WTC11 (cell line): ENCODE measurements at places on chromosomes 12 and 14. TPM values are rescaled to one million over a fixed set of nuclear protein-coding genes. Genes with fewer than 3 reads are reported as not detected.

DNA sequence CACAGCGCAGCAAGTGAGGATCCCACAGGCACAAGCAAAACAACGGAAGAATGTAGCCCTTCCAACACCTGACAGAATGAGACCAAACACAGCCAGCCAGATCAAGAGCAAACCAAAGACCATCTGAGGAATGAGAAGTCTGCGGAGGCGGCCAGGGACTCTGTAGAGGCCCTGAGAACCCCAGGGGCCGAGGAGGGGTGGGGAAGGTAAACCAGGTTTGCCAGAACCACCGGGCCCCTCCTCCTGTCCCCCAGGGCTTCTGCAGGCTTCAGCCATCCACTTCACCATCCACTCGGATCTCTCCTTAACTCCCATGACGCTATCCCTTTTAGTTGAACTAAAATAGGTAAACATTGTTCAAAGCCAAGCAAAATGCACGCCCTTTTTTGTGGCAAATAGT, 37.4 kb downstream of the ZCRB1 start:
- no peak for DNase-seq

DNA sequence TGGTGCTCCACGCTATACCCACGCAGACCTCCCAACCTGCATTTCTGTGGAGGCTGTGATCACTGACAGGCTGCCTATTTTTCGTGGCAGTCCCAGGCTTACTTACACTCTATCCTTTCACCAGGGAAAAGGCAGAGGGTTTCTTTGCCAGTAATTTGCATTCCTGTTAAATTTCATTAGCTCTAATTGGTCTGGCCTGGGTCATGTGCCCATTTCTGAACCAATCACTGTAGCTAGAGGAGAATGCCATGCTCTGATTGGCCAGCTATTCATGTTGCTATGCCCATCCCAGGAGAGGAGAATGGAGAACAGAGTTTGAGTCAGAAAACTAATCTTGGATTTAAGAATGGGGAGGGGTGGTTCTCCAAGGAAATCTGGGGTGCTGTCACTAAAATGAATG, 43.2 kb upstream of the TUNAR start:
- DNase-seq = no peak

DNA sequence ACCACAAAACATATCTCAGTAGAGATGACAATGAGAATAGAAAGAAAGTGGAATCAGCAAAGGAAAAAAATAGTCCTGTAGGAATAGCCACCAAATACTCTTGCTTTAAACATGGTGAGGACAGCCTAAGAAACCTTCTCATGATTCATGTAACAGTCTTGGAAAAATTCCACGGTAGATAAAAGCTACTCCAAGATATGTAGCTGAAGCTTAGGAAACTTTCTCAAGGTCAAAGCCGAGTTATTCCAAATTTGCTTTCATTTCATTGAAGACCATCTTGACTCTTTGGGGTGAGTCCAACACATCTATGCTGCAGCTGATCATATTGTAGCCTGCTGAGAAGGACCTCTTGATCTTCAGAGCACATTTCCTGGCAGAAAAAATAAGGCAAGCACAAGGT, 157.6 kb downstream of the PAH start:
- no peak for DNase-seq

GRCh38 chr14:76984787-76985375, 43.6 kb downstream of the IRF2BPL start:
- no peak for DNase-seq

DNA sequence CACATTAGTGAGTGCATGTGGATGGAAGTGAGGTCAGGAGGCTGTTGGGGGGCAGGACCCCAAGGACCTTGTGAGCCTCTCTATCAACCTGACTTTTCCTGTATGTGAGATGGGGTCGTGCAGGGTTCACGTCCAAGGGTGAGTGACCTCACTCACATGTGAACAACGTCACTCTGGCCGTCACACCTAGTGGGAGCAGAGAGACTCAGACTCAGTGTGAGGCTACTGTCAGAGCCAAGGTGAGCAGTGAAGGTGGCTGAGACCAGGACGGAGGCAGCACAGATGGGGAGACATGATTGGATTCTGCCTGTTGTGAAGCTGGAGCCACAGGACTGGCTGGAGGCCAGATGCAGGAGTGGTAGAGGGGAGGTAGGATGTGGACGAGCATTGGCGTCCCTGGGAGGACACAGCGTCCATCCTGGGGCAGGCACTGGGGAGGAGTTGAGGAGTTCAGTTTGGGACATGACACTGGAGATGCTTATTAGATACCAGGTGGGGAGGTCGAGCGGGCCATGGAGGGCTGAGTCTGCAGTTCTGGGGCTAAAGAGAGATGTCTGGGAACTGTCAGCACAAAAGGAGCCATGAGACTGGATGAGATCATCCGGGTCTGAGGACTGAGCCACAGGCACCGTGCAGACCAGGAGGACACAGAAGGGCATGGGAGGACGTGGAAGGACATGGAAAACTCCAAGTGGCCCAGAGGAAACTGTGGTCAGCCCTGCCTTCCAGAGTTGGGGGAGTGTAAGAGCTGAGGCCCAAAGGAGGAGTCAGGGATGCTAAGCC, 92.8 kb downstream of the LGMN start:
- DNase-seq = no peak

DNA sequence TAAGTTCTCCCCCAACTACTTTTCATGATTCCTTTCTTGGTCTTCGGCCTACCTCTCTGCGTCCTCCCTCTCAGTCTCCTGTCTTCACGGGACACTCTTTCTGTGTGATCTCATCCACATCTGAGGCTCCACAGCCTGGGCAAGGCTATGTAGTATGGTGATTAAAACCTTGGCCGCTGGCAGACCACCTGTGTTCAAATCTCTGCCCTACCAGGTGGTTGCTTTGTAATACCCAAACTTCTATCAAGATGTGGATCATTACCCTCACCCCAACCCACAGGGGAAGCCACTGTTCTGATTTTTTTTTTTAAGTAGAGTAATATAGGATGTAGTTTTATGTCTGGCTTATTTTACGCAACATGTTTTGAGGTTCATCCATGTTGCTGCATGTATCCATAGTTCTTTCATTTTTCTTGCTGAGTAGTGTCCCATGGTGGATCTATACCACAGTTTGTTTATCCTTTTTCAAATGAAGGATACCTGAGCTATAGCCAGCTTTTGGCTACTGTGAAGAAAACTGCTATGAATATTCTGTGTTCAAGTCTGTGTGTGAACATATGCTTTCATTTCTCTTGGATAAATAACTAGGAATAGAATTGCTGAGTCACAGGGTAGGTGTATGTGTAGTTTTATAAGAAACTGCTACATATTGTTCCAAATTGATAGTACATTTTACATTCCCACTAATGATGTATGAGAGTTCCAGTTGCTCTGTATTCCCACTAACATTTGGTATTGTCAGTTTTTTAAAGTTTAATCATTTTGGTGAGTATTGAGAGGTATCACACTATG, 8.3 kb upstream of the STAT6 start:
- no peak for DNase-seq

GRCh38 chr14:45916340-45916953, 663.4 kb upstream of the MIS18BP1 start:
- DNase-seq = no peak

DNA sequence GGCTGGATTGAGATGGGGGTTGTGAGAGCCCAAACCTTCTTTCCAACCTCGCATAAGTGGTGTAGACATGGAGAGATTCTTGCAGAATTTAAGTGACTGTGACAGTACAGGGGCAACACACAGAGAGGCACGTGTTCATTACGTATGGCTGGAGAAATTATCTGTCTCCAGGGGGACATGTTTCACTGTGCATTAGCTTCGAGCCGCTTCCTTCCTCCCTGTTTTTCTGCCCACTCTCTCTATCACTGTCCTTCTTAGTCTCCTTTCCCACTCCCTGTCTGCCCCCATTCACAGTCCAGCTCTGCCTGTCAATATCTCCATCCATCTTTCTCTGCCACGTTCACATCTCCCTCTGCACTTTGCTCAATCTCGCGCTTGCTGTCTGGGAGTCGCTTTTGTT, 11.5 kb upstream of the C14orf93 start:
- no peak for DNase-seq

DNA sequence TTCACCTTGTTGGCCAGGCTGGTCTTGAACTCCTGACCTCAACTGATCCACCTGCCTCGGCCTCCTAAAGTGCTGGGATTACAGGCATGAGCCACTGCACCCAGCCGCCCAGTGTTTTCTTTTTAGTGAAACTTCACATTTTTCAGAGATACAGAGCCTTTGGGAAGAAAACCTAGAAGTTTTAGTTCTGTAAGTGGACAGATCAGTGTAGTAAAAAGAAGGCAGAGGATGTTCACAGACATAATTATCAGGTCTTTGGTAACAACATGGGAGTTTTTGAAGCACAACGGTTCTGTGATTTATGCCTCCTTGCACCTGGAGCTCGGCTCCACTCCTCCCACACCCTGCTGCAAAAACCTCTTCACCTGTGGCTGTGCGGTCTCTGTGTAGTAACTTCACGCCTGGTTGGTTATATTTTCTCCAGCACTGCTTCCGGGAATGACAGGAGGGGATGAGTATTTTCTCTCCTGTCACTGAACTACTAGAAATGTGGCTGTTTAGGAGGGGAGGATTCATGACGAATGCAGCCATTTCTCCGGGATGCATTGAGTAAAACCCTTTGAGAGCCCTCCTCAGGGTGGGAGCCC, 67.0 kb downstream of the ARF6 start:
- DNase-seq = no peak

- peak; percentile 21 for DNase-seq
Measured at GRCh38 chr14:34981743-34982420, 910 bp upstream of the SRP54 start.

DNA sequence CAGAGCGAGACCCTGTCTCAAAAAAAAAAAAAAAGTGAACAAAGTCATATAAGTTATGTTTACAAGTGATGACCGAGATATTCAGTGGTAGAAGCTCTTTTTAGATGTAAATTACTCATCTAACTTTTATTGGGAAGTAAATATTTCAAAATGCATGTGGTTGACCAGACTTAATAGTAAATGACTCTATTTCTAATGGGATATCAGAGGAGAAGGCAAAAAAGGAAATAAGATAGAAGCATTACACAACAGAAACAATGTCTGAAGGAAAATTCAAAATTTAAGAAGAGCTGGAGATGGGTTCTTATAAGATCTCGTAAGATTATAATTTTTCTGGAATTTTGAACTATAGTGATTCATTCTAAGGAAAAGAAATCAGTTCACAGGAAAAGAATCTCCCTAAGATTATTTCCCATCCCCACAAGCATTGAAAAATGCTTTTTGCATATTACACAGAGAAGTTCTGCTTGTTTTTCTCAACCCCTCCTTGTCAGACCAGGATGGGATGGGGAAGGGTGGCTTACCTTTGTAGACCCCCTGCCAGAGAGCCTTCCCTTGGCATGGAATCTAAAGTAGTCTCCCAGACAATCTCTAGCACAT, 63.1 kb upstream of the STK38L start:
- no peak for DNase-seq

DNA sequence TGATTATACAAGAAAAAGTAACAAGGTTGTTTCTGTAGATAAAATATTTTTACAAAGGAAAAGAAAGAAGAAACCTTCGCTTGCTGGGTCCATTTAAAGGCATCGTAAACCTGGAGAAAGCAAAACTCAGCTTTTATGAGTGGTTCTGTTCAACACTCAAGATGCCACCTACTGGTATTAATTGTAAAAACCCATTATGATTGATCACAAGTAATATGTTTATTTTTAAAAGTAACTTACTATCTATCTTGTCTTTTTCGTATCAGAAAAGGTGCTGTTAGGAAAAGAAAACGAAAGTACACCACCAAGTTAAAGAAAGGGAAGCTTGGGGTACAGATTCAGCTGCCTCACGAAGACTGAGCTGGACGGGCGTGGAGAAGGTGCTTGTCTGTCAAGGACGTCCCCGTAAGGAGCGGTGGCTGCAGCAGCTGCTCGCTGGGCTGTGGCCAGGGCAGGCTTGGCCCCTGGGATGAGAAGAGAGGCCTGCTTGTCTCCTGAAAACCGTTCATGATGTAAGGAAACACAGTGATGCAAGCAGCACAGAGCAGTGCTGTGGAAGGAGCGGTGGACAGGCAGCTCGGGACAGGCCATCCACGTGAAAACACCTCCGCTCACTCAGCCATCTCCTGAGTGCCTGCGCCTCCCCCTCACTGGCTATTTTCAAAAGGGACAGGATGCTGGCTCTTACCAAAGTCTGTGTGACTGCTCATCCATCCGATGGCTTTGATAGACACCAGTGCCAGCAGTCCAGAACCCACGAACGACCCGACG, 25.0 kb downstream of the SLC15A4 start:
- no peak for DNase-seq

- DNase-seq = no peak
Measured at GRCh38 chr14:56088941-56089340, 29.3 kb upstream of the PELI2 start.

DNA sequence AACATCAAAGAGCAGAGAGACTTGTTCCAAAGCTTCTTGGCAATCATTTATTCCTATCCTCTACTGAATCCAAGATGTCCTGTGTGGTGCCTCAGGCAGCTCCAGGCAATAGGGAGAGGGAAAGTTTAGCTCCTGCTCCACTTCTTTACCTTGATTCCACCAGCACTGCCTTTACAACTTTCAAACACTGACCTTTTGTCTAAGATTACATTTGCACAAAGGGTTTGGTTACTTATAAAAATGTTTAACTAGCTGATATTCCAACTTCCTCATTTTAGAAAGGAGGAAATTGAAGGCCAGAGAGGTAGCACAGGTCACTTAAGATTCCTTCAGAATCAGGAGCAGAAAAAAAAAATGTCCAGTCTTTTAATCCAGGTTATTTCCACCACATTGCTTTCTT, 192.7 kb downstream of the BTG1 start:
- DNase-seq = no peak

- no peak for DNase-seq
Measured at GRCh38 chr12:132327336-132328171, 1.8 kb downstream of the GALNT9 start.

TMEM19 gene
- 10.7 to 15.6 TPM (median 11.7 TPM) in 3 replicates for total RNA-seq

UBE3B gene
- total RNA-seq = 28.9 to 32.2 TPM (median 29.3 TPM) in 3 replicates
